Naive thymus-derived CD4-positive, alpha-beta T cell (primary cell): ENCODE measurements at places on chromosomes 2 and 18. TPM values are rescaled to one million over a fixed set of nuclear protein-coding genes. Genes with fewer than 3 reads are reported as not detected.

ZNF521 gene
- 1.1 TPM for total RNA-seq

CXCR1 gene
- 1.0 TPM for total RNA-seq

MEIS1 gene
- total RNA-seq: 0.05 TPM in 1 of 2 replicates, not detected in the other

ZAP70 gene
- total RNA-seq: 387 TPM

PDK1 gene
- total RNA-seq: 50.8 and 56.0 TPM in 2 replicates

CABYR gene
- total RNA-seq: 1.1 TPM

ARHGEF4 gene
- 4.4 TPM for total RNA-seq

DSG4 gene
- total RNA-seq: not detected in 2 replicates

CCDC85A gene
- not detected for total RNA-seq
